NCI-H2227 treated with DMSO at 0.1 percent for 48 hours (cell line): ENCODE measurements at places on chromosomes 11 and 22.
A peak's percentile ranks its signal among the peaks of the same experiment; 100 is the strongest.

GRCh38 chr22:45263463-45264269, 21.1 kb upstream of the UPK3A start:
- peak; percentile 2 for DNase-seq

GRCh38 chr22:17855572-17856290, 81.5 kb upstream of the BID start:
- no peak for DNase-seq

DNA sequence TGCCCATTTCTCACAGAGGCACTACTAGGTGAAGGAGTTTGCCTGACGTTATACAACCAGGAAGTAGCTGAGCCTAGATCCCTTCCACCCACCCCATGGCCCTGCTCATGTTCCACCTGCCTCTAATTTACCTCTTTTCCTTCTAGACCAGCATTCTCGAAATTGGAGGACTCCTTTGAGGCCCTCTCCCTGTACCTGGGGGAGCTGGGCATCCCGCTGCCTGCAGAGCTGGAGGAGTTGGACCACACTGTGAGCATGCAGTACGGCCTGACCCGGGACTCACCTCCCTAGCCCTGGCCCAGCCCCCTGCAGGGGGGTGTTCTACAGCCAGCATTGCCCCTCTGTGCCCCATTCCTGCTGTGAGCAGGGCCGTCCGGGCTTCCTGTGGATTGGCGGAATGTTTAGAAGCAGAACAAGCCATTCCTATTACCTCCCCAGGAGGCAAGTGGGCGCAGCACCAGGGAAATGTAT, 14.1 kb downstream of the PIK3IP1 start:
- DNase-seq = no peak

DNA sequence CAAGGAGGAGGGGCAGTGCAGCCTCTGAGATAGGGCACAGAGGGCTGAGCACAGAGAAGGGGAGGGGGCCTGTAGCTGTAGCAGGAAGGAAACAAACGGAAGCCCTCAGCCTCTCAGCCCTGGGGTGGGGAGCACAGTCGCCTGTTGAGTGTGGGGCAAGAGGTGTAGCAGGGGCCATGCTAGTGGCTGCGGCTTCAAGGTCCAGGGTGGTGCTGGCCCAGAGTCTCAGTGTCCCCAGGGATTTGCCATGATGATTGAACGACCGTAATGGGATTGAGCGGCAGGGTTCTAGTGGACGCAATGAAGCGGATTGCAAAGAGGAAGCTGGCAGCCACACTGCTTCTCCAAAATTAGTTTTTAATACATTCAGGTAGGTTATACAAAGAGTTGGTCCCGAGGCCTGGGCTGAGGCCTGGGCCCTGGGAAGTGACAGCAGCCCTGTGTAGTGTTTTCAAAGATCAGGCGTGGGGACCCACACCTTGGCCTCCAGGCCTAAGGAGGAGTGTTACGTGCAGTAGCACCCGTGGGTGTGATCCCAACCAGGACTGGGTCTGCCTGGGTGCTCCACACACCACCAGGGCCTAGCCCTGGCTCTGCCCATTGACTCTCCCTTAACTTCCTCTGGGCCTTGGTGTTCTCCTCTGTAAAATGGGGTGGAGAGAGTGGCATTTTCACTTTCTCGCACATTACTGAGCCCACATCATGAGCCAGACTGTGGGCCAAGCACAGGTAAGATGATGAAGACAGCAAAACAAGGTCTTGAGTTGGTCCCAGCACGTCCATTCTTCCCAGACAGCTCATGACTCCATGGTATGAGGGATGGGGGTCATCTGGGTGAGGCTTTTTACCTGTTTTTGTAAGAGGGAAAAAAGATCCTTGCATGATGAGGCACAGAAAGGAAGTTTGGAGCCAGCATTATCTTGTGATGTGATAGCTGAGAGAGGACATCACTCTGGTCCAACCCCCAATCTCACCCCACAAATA, 13.1 kb downstream of the LRRC32 start:
- no peak for DNase-seq

- no peak for DNase-seq
These were observed 3.8 kb upstream of the SCGB1D1 start for GRCh38 chr11:62186195-62186594.

- DNase-seq = no peak
These were observed 24.9 kb downstream of the CD44 start for GRCh38 chr11:35163702-35164496.

- peak; percentile 22 for DNase-seq
These were observed 27.1 kb downstream of the SDHD start for GRCh38 chr11:112113539-112114457.

GRCh38 chr11:2463766-2464277, 19.0 kb downstream of the KCNQ1 start:
- no peak for DNase-seq

DNA sequence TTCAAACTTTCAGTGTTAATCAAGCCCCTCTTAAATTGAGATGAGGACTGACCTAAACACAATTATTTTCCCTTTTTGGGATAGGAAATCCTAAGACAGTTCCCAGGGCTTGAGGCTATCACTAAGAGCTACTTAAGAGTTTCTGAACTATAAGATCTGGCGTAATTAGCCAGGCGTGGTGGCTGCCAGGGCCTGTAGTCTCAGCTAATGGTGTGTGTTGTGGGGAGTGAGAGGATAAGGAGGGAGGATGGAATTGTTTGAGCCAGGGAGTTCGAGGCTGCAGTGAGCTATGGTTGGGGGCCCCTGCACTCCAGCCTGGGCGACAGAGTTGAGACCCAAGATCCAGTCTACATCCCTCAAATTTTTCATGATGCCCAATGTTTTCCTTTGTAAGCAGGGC, 23.5 kb upstream of the EXPH5 start:
- no peak for DNase-seq

DNA sequence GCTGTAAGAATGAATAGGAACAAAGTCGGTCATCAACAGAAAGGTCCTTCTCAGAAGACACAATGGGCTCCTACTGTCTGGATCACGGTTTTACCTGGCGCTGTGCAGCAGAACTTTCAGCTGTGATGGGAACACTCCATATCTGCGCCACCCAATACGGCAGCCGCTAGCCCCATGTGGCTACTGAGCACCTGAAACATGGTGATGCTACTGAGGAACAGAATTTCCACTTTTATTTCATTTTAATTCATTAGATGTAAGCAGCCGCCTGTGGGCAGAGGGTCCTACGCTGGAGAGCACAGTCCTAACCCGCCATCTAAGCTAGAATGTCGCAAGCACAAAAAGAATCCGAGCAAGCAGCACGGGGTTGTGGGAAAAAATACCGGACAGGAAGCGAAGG, 2.7 kb downstream of the SULT4A1 start:
- DNase-seq = no peak

DNA sequence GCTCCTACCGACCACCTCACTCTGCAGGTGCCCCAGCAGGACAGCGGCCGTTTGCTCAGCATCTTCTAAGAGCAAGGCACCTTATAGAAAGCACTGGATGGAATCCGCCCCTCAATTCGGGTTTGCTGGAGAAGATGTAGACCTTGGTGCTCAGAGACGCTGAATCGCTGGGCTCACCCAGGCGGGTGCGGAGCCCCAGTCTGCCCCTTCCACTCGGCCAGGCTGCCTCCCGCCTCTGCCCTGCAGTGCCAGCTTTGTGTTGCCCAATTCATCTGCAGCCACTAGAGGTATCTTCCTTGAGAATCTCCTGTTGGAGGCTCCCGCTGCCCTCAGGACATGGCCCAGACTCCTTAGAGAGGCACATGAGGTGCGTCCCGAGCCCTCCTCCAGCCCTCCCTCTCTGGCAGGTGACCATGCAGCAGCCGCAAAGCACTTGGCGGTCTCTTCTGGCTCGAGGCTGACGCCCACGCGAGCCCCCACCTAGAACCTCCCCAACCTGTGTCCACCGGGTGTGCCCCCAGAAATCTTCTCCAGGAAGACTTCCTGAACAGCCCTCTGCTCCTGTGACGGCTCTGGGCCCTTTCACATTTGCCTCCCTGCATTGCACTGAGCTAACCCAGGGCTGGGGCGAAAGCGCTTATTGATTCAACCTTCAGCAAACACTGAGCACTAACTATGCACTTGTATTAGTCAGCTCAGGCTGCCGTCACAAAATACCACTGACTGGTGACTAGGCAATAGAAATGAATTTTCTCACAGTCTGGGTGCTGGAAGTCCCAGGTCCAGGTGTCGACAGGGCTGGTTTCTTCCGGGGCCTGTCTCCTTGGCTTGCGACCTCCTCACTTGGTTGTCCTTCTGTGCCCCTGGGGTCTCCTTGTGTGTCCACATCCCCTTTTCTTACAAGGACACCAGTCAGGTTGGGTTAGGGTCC, 117.5 kb downstream of the WNT7B start:
- no peak for DNase-seq

DNA sequence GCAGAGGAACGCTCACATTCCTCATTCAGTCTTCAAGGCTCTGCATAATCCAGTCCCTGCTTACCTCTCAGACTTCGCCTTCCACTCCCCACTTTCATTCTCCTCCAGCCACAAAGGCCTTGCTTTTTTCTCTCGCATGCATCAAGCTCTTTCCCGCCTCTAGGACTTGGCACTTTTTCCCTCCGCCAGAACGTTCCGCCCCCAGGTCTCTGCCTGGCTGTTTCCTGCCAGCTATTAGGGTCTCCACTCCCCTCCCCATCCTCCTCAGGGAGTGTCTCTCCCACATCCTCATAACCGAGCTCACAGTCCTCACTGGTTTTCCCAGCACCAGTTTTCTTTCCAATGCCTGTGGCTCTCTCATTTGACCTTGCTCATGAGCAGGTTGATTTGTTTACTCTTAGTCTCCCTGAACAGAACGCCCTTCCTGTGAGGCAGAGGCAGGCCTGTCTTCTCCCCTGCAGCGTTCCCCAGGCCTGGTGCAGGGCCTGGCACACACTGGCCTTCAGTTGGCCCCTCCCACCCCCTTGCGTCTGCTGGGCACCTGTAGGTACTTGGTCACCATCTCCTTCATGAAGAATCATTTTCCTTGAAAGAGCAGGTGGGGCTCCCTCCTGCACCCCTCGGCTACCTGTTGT, 75.2 kb downstream of the RTL6 start:
- DNase-seq = no peak

DNA sequence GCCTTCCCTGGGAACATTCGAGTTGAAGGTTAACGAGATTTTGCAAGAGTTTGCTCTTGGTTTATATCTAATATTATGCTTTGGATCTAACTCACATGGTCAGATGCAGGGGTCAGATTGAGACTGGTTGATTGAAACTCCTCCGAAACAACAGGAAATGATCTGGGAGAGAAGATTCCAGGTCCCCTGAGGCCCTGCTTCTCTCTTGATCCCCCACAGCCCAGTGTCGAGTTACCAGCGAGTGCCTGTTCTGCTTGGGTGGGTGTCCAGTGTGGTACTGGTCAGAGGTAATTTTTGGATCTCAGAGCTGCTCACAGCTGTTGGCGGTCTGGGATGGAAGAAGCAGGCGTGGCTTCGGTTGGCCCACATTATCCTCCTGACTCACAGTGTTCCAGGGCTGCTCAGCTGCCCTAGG, 9.2 kb downstream of the FBLN1 start:
- no peak for DNase-seq

- no peak for DNase-seq
These were observed 769.4 kb downstream of the DLG2 start for GRCh38 chr11:84857746-84858145.

GRCh38 chr11:68044145-68044813, 5.5 kb downstream of the TCIRG1 start:
- DNase-seq = no peak

DNA sequence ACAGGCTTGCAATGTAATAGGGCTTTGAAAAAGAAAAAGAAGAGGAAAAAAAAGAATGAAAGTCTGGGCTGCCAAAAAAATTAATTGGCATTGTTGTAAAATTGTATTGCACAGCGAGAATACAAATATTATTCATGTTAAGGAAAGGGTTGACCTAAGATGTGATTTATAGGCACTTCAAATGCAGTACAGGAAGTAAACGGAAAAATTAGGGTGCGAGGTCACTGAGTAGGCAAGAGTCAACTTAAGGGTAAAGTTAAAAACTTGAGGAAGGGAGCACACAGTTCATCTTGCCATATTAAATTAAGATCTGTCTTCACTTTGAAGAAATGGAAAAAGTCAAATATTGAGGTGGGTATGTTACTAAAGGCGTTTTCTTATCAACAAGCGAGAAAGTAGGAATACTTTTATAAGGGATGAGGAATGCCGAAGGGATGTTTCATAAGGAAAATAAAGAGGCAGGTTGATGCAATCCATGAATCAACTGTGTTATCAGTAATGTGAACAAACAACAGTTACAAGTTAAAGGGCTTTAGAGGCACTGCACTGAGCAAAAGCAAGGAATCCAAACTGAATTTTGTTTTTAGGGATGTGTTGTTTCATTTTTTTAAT, 123.0 kb downstream of the WT1 start:
- DNase-seq = no peak

DNA sequence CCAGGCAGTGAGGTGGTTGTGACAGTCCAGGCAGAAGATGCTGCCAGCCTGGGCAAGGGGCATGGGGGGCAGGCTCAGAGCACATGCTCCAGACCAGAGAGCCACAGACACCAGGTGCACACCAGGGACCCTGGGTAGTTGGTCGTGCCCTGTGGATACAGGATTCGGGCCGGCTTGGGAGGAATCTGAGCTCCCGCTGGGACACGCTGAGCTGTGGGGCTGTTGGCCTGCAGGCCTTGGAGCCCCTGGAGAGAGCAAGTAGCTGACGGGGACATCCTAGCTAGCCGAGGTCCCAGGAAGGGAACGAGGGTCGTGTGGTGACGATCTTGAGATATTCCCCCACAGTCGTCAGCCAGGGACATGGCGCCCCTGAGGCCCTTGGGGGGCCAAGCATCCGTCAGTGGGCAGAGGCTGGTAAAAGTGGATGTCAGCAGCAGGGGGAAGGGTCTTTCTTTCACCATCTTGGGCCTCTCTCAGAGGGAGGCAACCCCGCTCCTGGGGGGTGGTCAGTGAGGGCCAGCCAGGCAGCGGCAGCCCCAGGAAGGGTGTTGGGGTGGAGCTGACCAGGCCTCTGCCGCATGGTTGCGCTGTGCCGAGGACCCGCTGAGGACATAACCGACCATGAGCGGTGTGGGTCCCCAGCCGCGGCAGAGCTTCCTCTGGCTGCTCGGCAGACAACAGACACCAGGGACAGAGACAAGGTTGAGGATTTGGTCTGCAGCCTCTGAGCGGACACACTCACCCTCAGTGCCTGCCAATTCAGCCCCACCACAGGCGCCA, 44.0 kb downstream of the CDKN1C start:
- DNase-seq = no peak

DNA sequence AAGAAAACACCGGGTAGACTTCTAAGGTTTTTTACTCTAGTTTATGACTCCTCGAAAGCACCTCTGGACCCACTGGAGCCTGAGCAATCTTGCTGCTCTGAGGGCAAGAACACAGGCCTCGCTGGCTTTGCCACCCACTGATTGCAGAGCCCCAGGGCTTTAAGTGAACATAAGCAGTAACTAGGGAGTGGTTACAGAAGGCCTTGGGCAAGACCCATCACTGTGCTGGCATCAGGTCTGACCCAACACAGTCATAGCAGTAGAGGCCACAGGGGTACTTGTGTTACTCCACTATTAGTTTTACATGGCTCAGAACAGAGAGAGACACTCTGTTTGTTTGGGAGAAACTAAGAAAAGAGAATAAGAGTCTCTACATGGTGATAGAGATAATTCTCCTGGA, 684.5 kb downstream of the FAM181B start:
- DNase-seq = no peak
